NCI-H1436 (cell line): ENCODE measurements at places on chromosomes 16 and 17.

GRCh38 chr16:66858740-66859396 is 14.7 kb downstream of the CA7 start:
- no peak for DNase-seq

- DNase-seq: no peak
Measured at GRCh38 chr16:52212841-52213240, 334.1 kb downstream of the TOX3 start.

DNA sequence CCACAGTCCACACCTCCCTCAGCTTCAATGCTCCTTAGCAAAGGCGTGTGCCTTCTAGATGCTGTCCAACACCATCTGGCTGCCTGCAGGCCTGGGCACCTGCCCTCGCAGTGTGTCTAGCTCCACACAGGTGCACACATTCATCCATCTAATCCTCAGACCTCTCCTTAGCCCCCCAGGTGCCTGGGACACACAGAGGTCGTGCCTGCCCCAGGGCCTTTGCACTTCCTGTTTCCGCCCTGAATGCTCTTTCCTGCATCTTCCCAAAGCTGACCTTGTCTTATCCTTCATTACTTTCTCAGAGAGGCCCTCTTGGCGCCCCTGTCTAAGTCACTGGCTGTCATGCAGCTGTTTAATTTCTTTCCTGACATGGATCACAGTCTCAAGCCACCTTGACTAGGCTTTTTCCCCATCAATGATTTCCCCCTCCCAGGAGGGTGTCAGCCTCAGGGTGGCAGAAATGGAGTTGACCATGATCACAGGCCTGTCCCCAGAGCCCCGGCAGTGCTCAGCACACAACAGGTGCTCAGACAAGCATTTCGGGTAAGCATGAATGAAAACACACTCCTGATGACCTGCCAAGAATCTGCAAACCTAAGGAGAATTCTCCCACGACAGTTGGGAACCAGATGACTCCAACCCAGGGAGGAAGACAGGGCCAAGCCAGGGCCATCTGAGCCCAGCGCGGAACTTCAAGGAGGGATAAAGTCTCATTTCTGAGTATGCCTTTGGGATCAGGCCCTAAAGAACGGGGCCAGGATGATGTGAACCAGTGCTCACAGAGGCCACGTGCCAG is 76.3 kb downstream of the LITAF start:
- DNase-seq: no peak

DNA sequence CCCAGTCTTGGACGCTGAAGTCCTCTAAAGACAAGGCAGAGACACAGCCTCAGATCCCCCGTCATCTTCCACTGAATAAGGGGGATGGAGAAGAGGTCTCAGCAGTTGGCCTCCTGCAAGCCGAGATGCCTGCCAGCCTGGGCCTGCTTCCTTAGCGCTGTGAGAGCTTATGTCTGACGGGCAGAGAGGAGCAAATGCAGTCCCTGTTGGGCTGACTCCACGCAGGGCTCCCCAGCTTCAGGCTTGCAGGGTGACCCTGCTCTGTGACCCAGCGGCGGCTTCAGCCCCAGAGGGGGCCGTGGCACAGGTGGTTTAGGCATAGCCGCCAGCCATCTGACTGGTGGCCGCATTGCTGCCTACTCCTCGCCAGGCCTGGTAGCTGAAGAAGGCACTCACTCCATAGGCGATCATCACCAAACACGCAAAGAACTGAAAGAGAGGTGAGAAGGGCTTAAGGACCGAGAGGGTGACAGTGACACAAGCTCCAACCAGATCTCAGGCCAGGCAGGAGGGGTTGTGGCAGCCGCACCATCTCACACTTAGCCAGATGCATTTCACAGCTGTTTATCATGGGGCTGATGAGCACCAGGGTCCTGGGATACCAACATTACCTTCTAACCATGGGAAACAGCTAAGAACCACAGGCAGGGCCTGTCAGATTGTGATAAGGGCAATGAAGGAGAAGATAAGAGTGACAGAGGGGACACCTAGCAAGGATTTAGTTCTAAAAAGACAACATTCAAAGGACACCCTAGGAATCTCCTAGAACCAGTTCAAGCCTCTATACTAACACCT is 11.7 kb downstream of the ARL2BP start:
- DNase-seq: no peak

GRCh38 chr16:67378642-67379041 is 14.7 kb downstream of the TPPP3 start:
- no peak for DNase-seq

GRCh38 chr17:70239391-70239826 is 70.1 kb downstream of the KCNJ2 start:
- no peak for DNase-seq

- DNase-seq: no peak
Measured at GRCh38 chr16:84508502-84508901, 4.0 kb upstream of the MEAK7 start.

DNA sequence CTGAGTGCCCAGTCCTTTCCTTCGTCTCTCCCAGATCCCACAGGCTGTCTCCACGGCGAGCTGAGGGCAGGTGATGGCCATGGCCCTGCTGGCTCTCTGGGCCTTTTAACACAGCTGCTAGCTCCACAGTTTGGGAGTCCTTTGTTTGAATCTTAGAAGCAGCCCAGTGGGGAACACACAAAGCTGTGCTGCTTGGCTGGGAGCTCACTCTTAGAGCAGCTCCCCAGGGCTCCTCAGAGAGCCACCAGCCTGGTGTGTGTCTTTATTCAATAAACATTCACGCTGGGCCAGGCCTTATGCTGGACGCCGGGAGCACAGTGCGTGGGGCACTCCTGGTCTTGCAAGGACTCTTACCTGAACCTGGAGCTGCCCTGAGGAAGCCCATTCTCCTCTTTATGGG is 29.7 kb downstream of the WNT3 start:
- DNase-seq: no peak

GRCh38 chr17:73658821-73659515 is 14.7 kb upstream of the SDK2 start:
- no peak for DNase-seq

DNA sequence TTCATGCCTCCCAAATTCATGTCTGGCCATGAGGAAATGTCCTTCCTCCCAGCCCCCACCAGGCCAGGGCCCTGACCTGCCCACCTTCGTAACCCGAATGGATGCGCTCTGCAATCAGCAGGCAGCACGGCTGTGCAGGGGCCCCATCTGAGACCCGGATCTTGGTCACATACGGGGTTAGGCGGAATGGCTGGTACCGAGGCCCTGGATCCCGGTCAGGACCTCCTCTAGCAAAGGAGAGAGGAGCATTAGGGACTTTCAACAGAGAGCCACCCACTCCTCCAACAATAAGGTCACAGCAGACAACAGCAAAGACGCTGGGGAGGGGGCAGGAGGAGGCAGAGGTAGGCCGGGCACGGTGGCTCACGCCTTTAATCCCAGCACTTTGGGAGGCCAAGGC is 3.6 kb downstream of the PER1 start:
- no peak for DNase-seq

GRCh38 chr16:14088155-14088753 is 17.1 kb downstream of the MRTFB start:
- no peak for DNase-seq

GRCh38 chr16:66605979-66606751 is 1.7 kb downstream of the CMTM3 start:
- DNase-seq: no peak

DNA sequence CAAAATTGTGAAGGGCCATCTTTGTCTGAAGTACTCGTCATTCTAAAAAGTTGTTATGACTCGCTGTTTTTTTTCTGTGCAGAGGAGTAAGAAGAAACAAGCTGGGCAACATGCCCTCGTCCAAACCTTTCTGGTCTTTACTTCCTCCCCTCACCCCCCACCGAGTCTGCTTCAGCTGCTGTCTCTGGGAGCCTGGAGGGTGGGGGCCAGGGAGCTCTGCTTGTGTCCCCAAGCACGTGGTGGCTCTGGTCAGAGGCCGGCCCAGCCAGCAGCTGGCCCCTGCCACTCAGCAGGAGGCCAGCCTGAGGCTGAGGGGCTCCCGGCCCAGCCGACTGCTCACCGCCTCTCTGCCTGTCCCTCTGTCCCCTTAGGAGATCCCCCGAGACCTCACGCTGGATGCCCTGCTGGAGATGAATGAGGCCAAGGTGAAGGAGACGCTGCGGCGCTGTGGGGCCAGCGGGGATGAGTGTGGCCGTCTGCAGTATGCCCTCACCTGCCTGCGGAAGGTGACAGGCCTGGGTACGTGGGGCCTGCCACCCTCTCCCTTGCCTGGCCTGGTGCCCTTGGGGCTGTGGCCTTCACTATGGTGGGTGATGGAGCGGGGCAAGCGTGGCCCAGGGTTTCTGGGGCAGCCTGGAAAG is 53.7 kb upstream of the LGALS9 start:
- DNase-seq: no peak

GRCh38 chr16:47073223-47074155 is 70.3 kb downstream of the NETO2 start:
- DNase-seq: no peak

- no peak for DNase-seq
Measured at GRCh38 chr17:38892083-38892482, 22.2 kb downstream of the LASP1 start.

DNA sequence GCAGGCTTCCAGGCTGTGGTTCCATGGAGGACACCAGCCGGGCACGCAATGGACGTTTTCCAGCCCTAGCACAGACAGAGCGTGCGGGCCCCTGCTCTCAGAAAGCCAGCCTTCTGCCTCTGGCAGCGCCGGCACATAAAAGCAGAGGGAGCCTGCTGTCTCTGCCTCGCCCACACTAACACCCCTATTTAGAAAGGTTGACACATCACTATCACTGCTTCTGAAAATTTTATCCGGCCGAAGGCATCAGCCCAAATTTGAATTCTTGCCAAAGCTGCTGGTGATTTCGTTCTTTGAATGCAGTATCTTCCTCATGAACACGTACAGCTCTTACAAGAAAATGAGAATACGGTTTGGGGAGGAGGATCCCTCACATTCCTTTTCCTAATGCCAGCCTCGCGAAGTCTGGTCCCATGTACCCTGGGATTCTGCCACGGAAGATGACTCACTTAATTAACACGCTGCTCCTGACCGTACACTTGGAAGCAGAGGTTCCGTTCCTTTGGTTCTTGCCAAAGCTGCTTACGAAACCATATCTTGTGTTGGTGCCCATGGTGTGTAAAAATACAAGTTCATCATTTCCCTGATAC is 1.3 kb upstream of the RAB11FIP3 start:
- no peak for DNase-seq

DNA sequence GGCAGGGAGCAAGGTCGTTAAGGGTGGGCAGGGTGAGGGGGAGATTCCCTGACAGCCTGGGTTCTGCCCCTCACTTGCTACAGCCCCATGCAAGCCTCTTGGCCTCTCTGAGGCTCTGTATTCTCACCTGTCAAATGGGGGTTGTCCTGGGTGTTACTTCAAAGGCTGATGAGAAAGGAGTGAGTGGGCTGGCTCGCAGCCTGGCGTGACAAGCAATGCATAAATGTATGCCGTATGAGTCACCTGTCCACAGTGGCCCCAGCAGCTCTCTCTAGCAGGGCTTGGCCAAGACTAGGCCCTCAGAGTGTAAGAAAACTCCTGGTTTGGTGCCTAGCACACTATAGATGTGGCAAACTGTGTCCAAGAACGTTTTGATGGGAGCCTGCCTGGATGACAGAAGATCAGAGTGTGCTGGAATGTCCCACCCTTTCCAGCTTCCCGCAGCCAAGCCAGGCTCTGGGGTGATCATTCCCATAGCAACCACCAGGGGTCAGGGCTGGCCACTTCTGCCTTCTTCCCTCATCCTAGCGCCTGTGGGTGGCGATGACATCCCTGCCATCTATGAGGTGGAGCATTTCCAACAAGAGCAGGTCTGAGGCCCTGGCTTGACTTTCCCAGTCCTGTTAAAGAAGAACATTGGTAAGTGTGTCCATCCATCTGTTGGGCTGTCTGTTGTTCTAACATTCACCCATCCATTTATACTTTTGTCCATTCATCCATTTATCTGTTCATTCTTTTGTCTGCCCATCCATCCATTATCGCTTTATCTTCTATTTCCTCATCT is 37.2 kb upstream of the ADGRG1 start:
- peak; percentile 23 for DNase-seq

GRCh38 chr16:54106057-54106456 is 180.5 kb downstream of the IRX3 start:
- no peak for DNase-seq

- no peak for DNase-seq
Measured at GRCh38 chr17:12088035-12088434, 67.4 kb downstream of the MAP2K4 start.

DNA sequence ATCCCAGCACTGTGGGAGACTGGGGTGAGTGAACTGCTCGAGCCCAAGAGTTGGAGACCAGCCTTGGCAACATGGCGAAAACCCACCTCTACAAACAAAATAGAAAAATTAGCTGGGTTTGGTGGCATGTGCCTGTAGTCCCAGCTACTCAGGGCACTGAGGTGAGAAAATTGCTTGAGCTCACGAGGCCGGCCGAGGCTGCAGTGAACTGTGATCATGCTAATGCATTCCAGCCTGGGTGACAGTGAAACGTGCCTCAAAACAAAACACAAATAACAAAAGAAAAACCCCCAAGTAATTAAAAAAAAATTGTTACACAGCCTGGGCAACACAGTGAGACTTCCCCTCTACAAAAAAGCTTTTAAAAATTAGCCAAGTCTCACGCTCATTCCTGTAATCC is 5.0 kb downstream of the CCDC47 start:
- no peak for DNase-seq
